ENCODE measurements at places on chromosomes 1 and 21.
A peak's percentile ranks its signal among the peaks of the same experiment; 100 is the strongest.

DNA sequence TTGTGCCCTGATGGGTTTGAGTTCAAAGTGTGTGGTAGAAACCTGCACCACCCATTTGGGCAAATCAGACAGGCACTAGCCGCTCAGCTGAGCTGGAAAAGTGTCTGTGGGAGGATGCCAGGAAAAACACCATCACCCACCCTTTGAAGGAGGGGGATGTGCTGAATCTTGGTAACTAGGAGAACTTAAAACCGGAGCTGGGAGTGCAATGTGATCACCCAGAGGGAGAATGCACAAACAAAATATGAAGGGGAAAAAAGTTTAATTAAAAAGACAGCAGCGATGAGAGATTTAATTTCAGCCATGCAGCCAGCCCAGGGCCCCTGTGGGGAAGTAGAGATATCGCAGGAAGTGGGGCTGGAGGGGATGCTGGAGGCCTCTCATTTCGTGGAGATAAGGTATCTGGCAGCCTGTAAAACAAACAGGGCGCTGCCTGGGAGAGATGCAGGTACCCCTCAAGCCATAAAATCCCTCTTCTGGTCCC lies 86.8 kb upstream of the BCAR3 start:
- DNase-seq = no peak

GRCh38 chr1:151024540-151025146 lies 11.7 kb upstream of the BNIPL start:
- peak; percentile 64 for DNase-seq

DNA sequence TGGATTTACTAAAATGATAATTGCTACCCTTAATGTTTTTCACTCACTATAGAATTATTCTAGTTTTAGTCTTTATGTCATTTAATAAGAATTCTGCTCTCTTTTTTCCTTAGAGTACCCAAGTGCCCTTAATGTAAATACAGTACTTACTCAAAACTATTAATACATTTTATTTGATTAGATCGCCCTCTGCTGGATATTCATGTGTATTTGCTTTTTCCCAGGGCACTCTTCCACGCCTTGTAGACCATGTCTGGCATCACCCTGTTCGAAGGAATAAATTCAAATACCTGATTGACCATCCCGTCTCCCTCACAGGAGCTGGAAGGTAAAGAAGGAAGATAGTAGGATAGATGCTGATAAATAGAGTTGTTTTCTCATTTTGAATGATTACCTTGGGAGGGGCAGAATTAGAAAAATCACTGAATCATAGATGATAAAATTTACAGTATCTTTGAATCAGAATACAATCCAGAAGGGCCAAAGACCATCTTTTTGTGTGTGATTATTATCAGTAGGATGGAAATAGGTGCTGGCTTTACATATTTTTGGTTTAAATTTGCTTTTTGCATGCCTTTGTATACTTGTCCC lies 4.1 kb downstream of the AXDND1 start:
- peak; percentile 69 for DNase-seq

DNA sequence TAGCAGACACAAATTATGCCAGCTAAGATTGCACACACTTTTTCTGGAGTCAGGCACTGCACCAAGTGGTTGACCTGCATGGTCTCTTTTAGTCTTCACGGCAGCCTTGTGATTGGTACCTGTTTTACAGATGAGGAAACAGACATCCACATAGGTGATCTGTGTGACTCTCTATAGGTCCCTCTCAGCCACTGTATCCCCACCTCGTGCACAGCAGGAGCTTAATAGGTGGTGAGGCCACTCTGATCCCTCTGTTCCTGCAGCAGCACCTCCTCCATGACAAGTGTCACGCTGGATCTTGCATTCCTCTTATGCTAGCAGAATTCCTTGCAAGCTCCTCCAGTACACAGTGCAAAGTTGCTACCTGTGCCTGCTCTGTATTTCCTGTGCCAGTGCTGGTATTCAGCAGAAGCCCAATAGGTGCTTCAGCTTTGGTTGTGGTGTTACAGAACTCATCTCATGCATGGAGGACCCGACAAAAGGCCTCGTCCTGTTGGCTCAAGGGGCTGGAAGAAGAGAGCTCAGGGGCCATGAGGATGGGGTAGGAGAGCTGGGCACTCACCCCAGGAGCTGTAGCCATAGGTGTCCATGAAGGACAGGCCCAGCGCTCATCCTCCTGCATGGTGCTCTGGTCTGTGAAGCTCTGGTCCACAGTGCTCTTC lies 546.7 kb downstream of the PTPRU start:
- no peak for DNase-seq

DNA sequence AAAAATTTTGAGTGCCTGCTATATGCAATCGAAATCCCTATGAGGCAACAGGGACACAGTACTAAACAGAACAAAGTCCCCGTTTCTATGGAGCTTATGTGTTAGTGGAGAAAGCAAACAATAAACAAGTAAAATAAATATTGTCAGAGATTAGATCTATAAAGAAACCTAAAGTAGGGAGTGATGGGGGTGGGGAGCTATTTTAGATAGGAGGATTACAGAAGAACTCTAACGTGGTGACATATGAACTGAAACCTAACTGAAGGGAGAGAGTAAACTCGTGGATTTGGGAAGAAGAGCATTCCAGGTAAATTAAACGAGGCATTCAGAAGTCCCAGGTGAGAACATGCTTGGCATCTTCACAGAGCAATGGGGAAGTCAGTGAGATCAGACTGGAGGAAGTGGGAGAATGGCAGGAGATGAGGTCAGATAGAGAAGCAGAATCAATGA lies 154.5 kb downstream of the DENND1B start:
- no peak for DNase-seq

GRCh38 chr1:155080312-155081228 lies 1.9 kb downstream of the EFNA3 start:
- no peak for DNase-seq

DNA sequence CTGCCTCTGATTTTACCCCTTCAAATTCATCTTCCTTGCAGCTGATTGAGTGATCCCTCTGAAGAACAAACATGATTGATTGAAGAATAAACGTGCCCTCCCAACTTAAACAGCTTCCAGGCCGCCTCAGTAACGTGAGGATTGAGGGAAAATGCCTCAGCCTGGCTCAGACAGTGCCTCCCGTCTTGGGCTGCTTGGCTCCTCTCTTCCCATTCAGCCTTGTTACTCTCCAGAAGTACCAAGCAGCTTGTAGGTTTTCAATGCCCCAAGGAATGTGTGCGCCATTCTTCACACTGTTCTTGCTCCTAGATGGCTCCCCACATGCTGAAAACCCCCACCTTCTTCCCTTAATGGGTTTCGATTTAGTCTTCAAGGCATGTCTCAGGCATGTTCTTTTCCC lies 51.8 kb downstream of the ST6GALNAC5 start:
- no peak for DNase-seq

- DNase-seq = peak; percentile 51
Measured at GRCh38 chr1:93021539-93022134, 57.4 kb upstream of the MTF2 start.

DNA sequence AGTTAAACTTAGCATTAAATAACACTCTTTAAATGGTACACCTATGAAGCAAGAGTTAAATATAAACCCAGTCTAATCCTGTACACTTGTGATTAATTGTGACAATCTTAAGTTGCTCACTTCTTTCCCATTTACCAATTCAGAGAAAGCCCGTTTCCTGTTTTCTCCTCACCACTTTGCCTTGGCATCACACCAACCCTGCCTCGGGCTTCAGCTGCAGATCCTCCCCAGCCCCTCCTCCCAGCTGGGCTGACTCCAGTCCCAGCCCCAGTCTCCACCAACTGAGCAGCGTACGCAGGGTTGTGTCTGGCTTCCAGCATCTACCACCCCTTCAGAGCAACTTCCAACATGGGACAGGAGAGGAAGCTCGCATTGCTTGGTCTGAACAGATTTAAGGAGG lies 4.1 kb downstream of the PYCR2 start:
- peak; percentile 83 for DNase-seq

DNA sequence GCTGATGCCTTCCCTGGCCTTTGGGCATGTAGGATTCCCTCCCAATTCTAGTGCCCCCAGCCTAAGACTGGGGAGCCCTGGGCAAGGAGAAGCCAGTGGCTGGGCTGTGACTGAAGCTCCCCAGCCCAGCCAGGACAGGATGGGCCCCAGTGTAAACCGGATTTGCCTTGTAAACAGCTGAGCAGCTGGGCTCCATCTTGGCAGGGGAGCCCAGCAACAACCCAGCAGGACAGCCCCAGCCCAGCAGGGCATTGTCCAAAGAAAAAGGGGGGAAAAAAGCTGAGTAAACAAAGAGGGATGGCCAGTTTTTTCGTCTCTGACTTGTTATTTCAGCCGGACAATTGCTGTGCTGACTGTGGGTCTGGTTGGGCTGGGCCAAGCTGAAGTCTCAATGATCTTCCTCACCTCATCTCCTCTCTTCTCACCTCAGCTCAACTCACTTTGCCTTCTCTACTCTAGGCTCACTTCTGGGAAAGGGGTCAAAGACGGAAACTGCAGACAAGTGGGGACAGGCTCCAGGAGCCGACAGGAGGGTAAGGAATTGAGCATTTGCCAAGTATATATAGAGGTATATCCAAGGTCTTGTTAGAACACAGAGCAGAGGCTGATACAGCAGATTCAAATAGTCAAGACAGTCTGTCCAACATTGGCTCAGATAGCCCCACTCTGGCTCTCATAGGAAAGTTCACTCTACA lies 97.7 kb downstream of the TMEM53 start:
- DNase-seq = no peak

- no peak for DNase-seq
Measured at GRCh38 chr1:94591823-94592570, 50.4 kb upstream of the F3 start.

- no peak for DNase-seq
Measured at GRCh38 chr1:41243079-41243385, 926 bp upstream of the SCMH1 start.

DNA sequence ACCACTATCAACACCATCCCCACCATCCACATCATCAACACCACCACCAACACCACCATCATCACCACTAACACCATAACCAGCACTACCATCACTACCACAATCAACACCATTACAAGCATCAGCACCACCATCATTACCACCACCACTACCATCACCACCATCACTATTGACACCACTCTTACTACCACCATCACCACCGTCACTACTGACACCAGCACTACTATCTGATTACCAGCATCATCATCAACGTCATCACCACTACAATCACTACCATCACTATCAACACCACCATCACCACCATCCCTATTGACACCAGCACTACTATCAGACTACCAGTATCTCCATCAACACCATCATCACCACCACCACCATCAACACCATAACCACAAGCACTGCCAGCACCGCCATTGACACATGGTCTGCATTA lies 106.1 kb upstream of the RUNX3 start:
- DNase-seq = no peak

DNA sequence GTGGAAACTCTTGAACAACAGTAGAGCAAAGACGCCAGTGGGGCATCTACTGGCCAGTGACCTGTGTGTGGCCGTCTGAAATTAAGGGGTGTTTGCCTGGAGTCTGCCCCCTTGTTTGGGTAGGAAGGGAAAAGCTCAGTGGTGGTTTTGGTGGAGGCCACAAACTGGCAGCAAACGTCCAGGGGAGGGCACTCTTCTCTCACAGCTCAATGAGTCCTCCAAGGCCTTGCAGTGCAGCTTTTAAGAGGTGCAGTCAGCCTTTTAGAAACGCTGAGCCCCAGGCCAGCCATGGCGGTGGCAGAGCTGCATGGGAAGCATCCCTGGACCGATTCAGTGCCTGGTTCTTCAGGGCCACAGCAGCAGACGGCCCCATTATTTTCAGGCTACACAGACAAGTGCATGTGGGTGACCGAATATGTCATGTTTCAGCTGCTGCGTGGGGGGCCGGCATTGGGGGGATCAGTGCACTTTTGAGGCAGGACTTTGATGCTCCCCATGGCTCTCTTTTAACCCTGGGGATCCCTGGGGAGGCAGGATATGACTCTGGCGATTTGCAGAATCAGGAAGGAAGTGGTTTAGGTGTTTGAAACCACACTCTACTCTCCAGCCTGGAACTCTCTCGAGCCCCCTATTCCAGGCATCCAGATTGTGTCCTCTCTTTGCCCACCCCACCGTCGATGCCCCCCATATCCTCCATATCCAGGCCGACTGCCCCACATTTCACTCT lies 414.0 kb downstream of the PRDM2 start:
- peak; percentile 31 for DNase-seq

- peak; percentile 24 for DNase-seq
Measured at GRCh38 chr1:86227026-86227425, 70.5 kb upstream of the COL24A1 start.

GRCh38 chr1:244801246-244801645 lies 34.2 kb upstream of the COX20 start:
- peak; percentile 16 for DNase-seq

DNA sequence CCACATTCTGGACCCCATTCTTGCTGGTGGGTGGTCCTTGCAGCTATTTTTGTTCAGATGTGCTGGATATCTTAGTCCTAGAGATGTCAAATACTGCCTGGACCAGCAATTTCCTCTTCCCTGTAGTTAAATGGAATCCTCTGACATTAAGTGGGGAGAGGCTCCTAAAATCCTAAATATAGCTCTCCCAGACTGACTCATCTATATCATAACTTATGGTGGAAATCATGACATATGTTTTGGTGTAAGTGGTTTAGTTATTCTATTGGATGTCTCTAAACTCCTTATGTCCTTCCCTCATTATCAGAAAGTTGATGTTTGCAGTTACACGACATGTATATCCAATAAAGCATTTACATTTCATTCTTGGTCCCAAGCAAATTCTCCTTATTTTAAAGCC lies 73.1 kb downstream of the KCNJ6 start:
- DNase-seq = no peak

GRCh38 chr1:194067772-194068171 lies 881.4 kb upstream of the B3GALT2 start:
- no peak for DNase-seq

DNA sequence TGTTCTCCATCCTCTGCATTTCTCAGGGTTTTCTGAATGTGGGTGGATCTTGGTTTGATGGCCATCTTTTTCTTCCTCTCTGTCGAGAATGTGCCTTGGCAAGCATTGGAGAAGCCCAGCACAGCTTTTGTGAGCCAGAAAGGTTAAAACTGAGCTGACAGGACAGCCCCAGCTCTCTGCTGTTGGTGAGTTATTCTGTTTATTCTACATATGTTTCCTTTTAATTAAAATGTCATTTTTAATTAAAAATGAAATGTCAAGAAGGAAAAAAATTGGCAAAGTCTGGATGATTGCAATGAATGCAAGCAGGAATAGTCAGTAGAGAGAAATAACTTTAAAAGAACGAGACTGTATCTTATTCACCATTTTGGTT lies 325.8 kb downstream of the PTBP2 start:
- no peak for DNase-seq

DNA sequence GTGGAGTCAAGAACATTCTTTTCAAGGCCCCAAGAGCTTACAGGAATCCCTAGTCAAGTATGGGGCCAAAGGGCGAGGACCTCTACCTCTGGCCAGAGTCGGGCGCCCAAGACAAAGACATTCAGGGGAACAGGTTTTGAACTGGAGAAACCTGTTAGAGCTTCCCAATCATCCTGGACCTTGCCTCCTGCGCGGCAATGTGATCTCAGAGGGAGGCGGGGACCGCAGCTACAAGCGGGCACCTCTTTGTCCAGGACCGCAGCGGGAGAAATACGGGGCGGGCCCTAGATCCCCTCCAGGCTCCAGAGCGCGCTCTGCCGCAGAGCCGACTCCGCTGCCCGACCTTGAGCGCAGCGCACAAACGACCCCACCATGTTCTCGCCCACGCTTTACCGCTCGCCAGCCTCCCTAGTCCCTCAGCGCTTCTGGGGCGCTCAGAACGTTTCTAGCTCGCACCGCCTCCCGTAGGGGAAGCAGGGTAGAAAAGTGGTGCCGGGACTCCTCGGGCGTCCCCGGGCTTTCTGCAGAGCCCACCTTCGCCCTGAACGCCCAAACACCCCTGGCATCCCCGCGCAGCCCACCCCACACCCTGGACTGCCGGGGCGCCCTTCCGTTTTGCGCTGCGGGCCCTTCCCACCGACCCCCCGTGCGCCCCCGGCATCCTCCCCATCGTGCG lies 28.1 kb downstream of the RABIF start:
- DNase-seq = peak; percentile 45

- peak; percentile 16 for DNase-seq
Measured at GRCh38 chr1:210232511-210233215, at the start of gene SERTAD4. Gene SERTAD4 (plus strand): TSS chr1:210232796. CDS start chr1:210237961, 5,165 bp downstream.

Data from iris pigment epithelial cell (primary cell).